ENCODE measurements at places on chromosomes 2 and 18. TPM values are rescaled to one million over a fixed set of nuclear protein-coding genes. Genes with fewer than 3 reads are reported as not detected.

GKN2 gene
- total RNA-seq: 0.32 TPM

MTCL1 gene
- 2.3 TPM for total RNA-seq

CD28 gene
- total RNA-seq: 1.9 TPM

PARD6G gene
- 1.0 TPM for total RNA-seq

CRYGC gene
- not detected for total RNA-seq

DNA sequence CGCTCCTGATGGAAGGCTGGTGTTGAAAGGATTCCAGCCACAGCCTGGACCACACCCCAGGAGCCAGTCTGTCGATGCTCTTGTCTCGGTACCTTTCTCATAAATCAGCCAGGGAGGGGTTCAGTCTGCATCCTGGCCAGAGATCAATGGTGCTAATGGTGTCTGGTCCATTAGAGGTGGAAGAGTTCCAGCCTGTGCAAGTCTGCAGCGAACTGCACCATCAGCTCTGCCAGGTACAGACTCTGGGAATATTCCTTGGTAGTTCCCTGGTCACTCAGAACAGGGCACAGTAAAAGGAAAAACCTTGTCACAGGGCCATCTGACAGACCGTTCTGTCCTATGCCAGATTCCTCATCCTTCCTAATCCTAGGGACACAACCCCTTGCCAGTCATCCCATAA is 164.3 kb downstream of the MTCL1 start:
- DNase-seq: no peak

DNA sequence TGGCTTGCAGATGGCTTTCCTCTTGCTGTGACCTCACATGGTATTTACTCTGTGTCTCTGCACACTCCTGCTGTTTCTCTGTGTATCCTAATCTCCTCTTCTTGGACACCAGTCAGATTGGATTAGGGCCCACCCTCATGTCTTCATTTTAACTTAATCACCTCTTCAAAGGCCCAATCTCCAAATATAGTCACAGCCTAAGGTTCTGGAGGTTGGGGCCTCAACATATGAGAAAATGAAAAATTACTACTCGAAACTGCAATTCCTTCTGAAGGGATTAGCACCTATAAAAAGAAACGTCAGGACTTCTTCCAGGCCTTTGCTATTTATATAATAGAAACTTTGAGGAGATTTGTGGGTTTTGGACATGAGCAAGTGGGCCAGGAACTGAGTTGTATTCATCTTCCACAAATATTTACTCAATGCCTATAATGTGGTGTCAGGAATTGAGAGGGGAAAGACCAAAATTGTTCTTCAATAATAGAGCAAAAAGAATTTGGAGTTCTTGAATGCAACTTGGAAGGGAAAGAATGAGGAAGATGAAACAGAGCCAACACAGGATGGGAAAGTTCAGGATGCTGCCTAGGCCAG is 270.0 kb upstream of the FN1 start:
- DNase-seq: no peak

- DNase-seq: no peak
These were observed 124.5 kb downstream of the CMPK2 start for GRCh38 chr2:6741229-6741628.

DNA sequence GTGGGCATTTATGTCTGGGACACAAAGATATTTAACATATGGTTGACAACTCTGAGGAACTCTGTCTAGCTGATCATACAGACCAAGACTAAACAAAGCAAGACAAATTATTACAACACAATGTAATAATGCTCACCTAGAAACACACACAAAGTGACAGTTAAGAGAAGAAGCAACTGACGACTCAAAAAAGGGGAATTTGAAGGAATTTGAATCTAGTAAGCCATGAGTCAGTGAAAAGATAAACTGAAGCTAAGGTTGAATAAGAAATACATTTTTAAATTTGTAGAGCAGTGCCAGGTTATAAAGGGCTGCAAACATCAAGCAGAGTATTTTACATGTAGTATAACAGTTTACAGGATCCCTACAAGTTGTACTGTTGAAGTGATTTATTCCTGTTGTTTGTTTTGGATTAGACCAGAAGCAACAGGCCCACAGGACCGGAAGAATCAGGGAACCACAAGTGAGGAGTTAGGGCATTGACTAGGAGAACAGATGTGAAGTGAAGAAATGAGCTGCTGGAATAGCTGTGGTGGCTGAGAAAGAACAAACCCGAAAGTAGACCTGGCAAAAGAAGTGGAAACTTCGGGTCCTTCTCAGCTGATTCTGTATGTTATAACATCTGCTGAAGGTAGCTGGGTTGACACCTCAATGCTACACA is 35.6 kb downstream of the IFIH1 start:
- no peak for DNase-seq

DNA sequence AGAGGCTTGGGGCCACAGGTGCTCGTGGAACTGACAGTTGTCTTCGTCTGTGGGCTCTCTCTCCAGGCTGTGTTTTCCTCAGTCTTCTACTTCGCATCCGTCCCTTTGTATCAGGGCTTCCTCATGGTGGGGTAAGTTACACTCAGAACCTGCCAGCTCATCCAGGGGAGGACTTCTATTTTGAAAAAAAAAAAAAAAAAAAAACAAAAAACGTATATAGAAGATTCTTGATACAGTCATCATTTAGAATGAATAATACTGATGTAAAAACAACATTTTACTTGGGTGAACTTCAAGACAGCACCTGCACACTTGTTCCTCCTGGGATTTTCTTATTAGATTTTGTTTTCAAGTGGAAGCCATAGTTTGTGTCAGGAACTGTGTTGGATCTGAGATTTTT is 47.7 kb upstream of the NFATC1 start:
- no peak for DNase-seq

DNA sequence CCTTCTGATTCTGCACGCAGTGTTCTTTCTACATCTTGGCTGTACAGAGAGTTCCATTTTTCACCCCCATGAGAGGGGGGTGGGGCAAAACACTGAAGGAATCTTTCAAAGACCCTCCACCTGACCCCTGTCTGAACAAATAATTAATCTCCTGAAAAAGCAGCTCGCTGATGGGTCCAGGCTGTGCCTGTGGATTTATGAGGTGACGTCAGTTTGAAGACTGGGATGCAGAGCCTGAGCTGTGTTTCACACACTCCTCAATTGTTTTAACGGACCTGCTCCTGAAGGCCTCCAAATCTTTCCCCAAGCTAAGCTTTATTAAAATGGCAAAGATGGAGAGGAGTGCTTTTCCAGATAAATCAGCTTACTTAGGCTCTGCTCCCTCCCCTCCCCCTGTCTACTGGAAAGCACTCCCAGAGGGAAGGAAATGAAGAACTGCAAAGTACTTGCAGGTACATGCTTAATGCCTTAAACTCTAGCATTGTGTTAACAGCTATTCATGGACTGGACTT is 390.2 kb upstream of the TNP1 start:
- no peak for DNase-seq

GRCh38 chr2:207123776-207124391 is 41.9 kb downstream of the KLF7 start:
- no peak for DNase-seq

- no peak for DNase-seq
These were observed 62.9 kb upstream of the BZW1 start for GRCh38 chr2:200748779-200749178.

DNA sequence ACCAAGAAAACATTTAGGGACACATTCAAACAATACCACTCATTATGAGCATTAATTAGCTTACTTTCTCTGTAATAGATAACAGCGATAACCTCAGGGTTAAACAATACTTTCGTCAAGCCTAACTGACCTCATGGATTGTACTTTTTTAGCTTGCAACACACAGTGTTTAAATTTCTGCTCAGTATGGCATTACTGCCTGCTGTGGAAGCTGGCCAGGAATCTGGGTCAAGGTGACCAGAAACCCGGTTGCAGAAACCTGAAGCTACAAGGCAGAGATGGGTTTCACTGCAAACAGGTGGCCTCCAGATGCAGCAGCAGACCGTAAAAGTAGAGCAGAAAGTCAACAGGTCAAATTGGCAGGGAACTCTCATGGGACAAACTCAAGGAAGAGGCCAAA is 123.8 kb upstream of the FHL2 start:
- no peak for DNase-seq

DNA sequence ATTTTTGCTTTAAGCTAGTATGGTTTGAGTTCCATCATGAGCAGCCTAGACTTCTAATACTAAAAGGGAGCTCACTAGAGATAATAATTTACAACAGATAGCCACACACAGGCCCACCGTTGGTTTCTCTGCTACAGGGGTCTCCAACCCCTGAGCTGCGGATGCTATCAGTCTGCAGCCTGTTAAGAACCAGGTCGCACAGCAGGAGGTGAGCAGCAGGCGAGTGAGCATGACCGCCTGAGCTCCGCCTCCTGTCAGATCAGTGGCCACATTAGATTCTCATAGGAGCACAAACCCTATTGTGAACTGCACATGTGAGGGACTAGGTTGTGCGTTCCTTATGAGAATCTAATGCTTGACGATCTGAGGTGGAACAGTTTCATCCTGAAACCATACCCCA is 150.6 kb downstream of the HRH4 start:
- no peak for DNase-seq
